ENCODE measurements at places on chromosomes 11 and 22.

DNA sequence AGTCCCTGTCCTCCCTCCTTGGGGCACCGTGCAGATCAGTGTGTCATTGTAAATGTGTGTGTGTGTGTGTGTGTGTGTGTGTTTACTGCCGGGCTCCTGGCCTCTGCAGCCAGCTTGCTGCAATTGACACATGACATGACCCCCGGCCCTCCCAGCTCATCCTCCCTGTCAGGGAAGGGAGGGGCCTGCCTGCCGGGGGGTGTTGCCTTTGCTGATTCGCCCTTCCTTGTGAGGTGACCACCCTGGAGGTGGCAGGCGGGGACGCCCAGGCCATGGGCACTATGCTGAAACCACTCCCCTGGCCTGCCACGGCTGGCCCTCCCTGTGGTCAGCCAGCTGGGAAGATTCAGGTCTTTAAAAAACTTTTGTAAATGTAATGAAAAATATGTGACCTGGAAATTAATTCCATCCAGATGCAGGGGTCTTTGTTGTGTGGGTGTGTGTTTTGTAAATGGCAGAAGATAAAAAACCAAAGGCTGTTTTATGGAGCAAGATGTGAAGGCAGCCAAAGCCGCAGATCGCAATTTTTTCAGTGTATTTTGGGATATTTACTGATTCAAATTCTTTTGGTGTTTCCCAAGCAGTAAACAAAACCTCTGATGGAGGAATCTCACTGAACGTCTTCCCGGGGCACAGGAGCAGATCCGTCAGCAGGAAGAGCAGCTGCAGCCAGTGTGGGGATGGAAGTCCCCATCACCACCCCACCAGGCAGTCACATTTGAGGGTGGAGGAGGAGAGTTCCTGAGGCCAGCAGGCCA is 23.2 kb downstream of the SHISAL1 start:
- no peaks in the 10 kb centered on the region for H3K36me3 ChIP-seq
- no peak for DNase-seq
- H3K4me3 ChIP-seq, result no peak overlapping the region

DNA sequence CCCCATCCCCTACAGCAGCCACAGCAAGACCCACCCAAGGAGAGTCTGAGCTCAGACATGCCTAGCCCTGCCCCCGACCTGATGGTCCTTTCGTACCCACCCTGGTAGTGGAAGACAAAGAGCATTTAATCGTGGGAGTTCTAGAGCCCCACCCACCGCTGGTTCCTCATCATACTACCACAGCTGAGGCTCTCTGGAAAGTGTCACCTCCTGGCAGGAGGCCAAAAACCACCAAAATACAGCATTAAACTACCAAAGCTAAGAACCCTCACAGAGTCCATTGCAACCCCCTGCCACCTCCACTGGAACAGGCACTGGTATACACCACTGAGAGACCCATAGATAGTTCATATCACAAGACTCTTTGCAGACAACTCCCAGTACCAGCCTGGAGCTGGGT is 311.1 kb downstream of the TENM4 start:
- H3K4me1 ChIP-seq, result no peaks in the 10 kb centered on the region
- H3K36me3 ChIP-seq, result no peaks in the 10 kb centered on the region
- no peak overlapping the region for H3K4me3 ChIP-seq
- no peak for DNase-seq

DNA sequence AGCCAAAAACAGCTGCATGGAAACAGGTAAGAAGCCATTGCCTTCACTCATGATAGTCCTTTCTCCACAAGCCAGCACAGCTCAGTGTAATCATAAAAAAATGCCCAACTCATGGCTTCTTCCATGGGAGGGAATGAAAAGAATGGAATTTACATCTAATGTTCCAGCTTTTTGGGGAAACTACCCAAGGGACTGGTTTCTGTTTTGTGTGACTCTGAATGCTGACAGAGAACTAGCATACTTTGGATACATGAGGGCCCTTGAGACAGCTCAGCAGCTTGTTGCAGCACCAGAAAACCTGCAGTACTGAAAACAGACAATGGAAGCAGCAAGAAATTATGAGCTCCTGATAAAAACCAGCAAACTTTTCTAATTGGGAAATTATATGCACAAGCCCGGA is 24.2 kb upstream of the HORMAD2 start:
- DNase-seq, result no peak
- H3K4me1 ChIP-seq, result no peaks in the 10 kb centered on the region
- H3K27ac ChIP-seq, result no peak overlapping the region
- H3K27me3 ChIP-seq, result peaks cover 4% of the 10 kb centered on the region
- H3K36me3 ChIP-seq, result no peaks in the 10 kb centered on the region
- H3K4me3 ChIP-seq, result no peak overlapping the region

GRCh38 chr11:117271208-117271607 is 19.9 kb upstream of the BACE1-AS start:
- DNase-seq, result no peak
- H3K36me3 ChIP-seq, result peaks cover 15% of the 10 kb centered on the region
- H3K27me3 ChIP-seq, result no peaks in the 10 kb centered on the region
- no peaks in the 10 kb centered on the region for H3K4me1 ChIP-seq
- no peak overlapping the region for H3K4me3 ChIP-seq
- H3K27ac ChIP-seq, result no peak overlapping the region

- DNase-seq, result no peak
- H3K4me3 ChIP-seq, result no peak overlapping the region
- H3K36me3 ChIP-seq, result no peaks in the 10 kb centered on the region
- peaks cover 5% of the 10 kb centered on the region for H3K27me3 ChIP-seq
- H3K4me1 ChIP-seq, result peaks cover 17% of the 10 kb centered on the region
- H3K27ac ChIP-seq, result no peak overlapping the region
These were observed 20.2 kb upstream of the IFITM3 start for GRCh38 chr11:340539-341512.

DNA sequence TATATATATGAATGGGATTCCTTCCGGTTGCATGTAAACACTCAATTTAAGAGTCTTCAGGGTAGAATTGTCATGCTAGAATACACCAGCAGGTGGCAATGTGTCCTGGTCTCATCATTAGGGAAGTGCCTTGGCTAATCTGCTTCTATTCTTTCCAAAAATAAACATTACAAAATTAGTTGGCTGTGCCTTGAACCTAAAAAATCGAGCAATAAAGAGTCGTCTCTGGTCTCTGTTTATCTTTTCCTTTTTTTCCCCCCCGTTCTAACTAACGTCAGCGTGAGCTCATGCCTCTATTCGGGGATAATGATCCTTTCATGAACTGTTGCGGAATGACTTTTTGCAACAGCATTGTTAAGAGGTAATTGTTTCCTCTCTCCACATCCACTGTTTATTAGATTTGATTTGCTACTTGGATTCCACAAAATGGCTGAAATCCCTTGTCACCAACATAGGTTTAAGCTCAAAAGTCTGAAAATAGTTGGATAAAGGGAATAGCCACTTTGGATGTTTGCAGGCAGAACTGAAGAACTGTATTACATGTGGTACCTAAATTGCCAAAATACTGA is 1.2 kb upstream of the ARHGEF12 start:
- peak; percentile 39 for DNase-seq
- peaks cover 31% of the 10 kb centered on the region for H3K4me1 ChIP-seq
- H3K27ac ChIP-seq, result peak overlapping the region; percentile 83
- peak overlapping the region; percentile 74 for H3K4me3 ChIP-seq
